ENCODE measurements at places on chromosomes 2 and 18.

DNA sequence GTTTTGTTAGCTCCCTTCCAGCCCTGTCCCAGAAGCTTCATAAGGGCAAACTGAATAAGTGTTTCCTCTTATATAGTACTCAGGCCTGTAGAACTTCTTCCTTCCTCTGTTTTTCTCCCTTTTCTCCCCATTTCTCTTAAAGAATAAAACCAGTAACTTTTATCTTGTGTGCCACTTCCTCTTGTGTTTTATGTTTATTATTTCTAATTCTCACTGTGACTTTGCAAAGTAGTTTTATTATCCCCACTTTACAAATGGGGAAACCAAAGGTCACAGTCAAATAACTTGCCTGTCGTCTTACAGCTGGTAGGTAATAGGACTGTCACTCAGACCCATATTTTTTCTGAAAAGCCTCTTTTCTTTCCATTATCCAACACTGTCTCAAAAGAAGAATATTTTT lies 42.4 kb downstream of the RBBP8 start:
- DNase-seq: no peak

- DNase-seq: peak; percentile 4
These were observed 123.2 kb downstream of the RBM43 start for GRCh38 chr2:151138507-151138906.

GRCh38 chr2:15747603-15748471 lies 156.2 kb downstream of the DDX1 start:
- DNase-seq: no peak

GRCh38 chr18:51234117-51235008 lies 36.9 kb upstream of the MEX3C start:
- peak; percentile 58 for DNase-seq
